IMR-90 (cell line): ENCODE measurements at places on chromosomes 2 and 18.

- peak; percentile 79 for DNase-seq
These were observed 40.2 kb upstream of the UBXN4 start for GRCh38 chr2:135701442-135701841.

DNA sequence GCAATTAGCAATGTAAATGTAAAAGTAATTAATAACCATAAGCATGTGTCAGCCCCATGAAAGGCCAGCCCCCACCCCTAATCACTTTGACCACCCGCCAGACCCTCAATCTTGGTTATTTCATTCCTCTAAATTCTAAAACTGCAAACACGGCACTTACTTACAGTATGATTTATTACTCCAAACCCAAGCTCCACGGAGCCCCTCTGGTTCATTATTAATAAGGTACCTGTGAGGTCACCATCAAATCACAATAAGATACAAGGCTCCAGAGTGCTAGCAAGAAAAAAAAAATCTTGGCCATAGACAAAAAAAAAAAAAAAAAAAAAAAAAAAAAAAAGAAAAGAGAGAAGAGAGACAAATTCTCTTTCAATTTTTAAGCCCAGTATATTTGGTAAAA, 879.5 kb downstream of the TDRD15 start:
- no peak for DNase-seq

DNA sequence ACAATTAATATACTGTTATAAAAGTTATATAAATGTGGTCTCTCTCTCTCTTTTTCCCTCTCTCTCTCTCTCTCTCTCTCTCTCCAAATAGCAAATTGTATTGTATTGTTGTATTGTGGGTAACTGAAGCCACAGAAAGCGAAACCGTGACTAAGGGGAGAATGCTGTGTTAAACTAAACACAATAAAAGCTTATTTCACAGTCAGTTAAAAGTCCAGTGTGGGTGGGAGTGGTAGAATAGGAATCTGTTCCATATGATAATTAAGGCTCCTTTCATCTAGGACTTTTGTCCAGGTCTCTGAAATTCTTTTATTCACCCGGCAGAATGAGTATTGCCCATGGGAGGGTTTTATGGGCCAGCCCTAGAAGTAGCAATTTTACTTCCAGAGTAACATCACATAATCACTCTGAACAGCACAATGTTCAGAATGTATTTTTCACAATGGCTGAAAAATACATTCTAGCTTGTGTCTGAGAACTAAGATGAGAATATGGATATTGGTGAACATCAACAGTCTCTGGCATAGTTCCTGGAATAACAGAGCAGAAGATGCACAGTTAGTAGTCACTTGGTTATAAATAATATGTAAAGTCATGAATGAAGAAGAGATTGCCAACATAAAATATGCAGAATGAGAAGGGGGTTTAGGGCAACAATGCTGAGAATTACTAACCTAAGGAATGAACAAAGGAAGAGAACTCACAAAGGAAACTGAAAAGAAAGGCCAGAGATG, 399.1 kb downstream of the PLCL1 start:
- DNase-seq: no peak

DNA sequence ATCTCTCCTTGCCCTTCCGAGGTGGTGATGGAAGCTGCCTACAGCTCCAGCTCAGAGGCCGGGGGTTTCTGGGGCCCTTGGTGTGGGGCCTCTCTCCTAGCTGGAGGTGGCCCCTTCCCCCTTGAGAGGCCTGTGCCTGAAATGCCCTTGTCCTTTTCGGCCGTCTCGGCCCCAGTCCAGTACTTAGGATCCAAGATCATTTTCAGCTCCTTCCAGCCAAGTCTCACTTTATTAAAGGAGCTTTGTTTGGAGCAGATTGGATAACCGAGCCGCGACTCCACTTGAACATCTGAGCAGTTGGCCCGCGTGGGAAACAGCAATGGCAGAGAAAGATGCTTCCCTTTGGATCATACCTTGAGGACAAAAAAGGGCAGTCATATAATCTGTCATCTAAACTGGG, 125.0 kb downstream of the NEDD4L start:
- DNase-seq: no peak
